ENCODE measurements at places on chromosomes 7 and 10. TPM values are rescaled to one million over a fixed set of nuclear protein-coding genes. Genes with fewer than 3 reads are reported as not detected.

The AKR1D1 gene
- not detected for polyA plus RNA-seq

GRCh38 chr10:13000431-13000830, 1.1 kb downstream of the CCDC3 start:
- no peak for DNase-seq

GRCh38 chr7:70571403-70571934, 560.5 kb upstream of the GALNT17 start:
- peak; percentile 95 for DNase-seq

- DNase-seq, result no peak
Observed at GRCh38 chr10:7428673-7429350, 18.0 kb upstream of the SFMBT2 start.

DNA sequence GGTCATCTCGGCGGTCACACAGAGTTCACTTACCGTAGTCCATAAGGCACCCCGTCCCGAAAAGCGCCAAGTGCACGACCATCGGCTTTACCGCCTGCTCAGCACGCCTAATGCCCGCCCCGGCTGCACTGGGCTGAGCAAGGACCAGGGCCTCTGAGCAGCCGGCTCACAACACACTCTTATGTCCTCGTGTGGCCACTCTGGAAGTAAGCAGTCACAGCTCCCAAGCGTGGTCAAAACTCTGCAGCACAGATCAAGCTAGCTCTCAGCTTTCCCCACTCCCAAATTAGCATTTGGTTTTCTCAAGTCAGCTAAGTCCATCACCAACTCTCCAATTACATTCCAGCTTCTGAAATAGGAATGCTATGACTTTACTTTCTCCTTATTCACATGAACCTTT, 57.7 kb downstream of the MAD1L1 start:
- peak; percentile 76 for DNase-seq

Measured in muscle of leg (tissue), 16 donors.